ENCODE measurements at places on chromosomes 16 and 17.
A peak's percentile ranks its signal among the peaks of the same experiment; 100 is the strongest.

GRCh38 chr17:42883802-42884558, 16.6 kb upstream of the G6PC1 start:
- DNase-seq: no peak

GRCh38 chr17:35374766-35375344, 1.4 kb upstream of the SLFN11 start:
- no peak for DNase-seq

- no peak for DNase-seq
Measured at GRCh38 chr17:57357392-57357784, 101.1 kb downstream of the MSI2 start.

DNA sequence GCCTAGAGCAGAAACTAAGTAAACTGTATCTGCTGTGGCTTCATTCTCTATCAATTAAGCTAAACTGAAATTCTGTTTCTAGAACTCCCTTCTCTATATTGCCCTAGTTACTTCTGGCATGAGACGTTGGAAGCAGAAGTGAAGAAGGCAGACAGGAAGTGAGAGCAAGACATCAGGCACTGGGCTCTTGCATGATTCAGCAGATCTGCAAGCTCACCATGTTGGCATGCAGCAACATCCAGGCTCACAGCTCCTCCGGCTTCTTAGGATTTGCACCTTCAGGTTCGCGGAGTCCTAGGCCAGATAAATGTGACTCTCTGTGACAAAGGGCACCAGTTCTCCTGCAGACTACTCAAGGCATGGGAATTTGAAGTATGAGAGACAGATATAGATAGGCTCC, 148.3 kb downstream of the CDH8 start:
- DNase-seq: no peak

- DNase-seq: no peak
Measured at GRCh38 chr17:31679667-31680066, 179.4 kb downstream of the COPRS start.

DNA sequence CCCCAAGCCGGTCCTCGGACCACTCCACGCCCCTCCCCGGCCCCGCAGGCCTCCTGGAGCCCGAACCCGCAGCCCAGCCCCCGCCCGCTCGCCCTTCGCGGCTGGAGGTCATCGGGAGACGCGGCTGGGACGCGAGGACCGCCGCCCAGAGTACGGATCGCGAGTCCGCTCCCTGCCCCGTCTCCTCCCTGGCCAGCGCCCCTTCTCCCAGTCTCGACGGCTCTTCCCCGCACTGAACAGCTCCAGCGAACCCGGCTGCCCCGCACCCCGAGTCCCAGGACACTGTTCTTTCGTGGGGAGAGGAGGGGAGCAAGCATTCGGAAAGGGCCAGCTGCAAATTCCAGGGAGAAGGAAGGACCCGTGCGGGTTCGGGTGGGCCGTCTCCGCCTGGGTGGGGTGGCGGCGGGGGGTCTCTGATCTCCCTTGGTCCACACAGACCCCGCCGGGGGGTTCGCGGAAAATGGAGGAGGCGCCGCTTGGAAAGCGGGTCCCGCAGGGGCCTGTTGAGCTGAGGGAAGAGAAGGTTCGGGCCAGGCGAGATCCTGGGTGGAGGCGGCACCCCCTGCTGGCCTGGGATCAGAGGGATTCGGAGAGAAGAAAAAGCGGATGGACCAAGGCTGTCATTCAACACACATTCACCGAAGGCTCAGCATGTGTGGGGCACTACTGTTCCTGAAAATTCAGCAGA, 632 bp upstream of the RTN4RL1 start:
- peak; percentile 75 for DNase-seq

GRCh38 chr16:50880926-50881325, 139.0 kb downstream of the CYLD start:
- DNase-seq: no peak

DNA sequence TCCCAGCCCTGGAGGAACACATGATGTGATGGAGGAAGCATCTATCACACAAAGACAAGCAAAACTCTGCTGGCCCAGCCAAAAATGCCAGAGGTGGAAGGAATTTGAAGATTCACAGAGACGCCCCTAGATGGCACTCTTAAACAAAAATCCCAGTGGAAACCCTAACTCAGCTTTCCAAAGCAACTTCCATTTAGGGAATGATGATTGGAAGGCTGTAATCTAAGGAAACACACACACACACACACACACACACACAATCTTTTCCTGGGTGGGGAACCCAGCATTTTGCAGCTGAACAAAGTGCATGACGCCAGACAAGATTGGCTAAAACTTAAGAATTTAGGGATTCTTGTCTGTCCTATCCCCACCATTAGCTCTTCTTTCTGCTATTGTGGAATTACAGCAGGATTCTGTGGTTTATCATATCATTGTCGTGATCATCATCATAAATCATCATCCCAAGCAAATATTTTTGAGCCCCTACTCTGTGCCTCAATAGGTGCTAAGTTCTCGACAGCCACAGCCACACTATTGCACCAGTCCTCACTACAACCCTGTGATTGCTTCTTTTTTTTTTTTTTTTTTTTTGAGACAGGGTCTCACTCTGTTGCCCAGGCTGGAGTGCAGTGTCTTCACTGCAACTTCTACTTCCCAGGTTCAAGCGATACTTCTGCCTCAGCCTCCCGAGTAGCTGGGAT, 1.6 kb upstream of the LDAF1 start:
- DNase-seq: peak; percentile 65

DNA sequence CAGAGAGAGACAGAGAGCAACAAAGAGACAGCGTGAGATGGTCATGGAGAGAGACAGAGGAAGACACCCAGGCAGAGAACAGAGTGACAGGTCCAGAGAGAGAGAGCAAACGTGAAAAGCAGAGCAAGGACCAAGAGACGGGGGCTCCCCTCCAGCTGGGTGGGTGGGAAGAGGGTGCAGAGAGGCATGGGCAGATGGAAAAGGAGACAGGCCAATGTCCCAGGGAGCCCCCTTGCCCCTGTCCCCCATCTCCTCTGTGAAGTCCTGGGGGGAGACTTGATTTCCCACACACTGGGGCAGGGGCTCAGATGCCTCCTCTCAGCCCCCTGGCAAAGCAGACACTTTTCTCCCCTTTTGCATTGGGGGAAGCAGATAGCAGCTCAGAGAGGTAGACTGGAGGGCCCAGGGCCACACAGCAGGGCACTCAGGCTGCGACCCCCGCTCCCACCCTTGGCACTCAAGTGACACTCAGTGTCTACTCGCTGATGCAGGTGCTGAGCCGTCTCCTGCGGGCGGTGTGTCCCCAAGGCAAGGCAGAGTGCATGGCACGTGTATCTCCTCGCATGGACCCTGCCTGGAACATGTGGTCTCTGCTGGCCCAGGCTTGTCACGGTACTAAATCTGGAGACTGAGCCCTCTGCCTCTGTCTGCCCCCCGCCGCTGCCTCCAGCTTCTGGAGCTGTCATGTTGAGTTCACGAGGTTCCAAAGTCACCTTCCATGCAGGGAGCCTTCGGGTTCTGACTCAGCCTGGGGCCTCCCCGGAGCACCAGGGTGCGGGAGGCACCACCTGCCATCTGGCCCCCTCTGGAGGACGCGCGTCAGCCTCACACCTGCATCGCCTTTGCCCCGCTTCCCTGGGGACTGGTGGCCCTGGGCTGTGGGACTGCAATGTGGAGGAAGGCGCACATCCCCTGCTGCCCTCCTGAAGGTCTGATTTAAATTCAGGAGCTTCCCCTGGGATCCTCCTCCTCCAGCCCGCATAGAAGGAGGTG, 215.9 kb upstream of the GSE1 start:
- no peak for DNase-seq

DNA sequence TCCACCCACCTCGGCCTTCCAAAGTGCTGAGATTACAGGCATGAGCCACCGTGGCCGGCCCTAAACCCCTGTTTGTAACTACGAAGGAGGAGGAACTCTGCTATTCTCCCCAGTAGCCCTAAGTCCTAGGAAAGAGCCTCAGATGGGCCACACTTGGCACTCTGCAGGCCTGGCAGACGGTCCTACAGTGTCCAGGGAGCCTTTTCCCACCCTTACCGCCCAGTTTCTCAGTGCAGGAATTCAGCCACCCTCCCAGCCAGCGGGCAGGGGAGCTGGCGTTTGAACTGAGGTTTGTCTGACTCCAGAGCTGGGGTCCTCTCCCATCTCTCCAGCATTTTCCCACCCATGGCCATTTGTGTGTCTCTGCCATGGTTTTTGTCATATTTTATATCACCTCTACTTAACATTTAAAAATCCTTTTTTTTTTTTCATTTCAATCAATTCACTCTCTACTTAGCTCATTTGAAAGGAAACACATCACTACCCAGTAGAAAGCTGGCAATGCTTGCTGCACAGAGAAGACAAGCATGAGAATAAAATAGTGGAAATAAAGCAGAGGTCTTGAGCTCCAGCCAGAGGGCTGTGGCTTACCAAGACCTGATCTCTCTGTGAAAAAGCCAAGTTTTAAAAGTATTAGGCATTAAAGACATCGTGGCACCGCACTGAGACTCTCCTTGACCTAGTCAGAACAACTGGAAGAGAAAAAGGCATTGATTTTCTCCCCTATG, 34.9 kb downstream of the BCO1 start:
- DNase-seq: no peak

DNA sequence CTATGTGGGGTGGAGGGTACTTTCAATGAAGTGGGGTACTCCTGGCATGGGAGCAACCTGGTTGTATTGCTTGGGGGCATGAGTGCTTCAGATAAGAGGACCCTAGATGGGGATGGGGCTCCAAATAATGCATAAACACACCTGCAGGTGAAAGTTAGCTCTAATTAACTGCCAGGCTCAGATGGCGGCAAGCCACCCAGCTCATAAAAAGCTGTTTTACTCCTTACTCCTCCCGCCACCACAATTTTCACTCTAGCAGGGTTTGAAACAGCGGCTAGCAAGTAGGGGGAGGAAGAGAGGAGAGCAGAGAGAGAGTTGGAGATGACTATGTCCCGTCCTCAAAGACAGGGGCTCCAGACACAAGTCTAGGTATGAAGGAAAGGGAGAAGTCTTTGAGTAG, 117.7 kb upstream of the WSCD1 start:
- DNase-seq: no peak

DNA sequence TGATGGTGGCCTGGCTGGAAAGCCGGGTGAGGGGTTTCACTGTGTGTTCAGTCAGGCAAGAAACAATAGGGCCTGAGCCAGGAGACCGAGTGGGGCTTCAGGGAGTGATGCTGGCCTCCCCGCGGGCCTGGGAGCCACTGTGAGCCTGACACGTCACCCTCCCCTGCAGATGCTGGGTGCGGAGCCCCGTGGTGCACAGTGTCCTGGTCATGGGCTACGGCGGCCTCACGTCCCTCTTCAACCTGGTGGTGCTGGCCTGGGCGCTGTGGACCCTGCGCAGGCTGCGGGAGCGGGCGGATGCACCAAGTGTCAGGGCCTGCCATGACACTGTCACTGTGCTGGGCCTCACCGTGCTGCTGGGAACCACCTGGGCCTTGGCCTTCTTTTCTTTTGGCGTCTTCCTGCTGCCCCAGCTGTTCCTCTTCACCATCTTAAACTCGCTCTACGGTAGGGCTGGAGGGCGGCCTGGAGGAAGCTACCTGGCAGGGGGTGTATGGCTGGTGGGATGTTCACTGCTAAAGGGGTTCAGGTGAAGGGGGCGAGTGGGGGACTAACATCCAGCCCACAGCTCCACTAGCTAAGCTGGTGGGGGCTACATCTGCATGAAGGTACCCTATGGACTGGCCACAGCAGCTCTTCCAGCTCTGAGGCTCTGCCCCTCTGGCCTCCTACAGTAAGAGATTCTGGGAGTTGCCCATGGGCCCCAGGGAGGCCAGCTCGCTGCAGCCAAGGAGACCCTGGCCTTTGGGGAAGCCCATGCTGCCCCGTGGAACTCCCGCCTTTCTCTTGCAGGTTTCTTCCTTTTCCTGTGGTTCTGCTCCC, 32.4 kb downstream of the ADGRG5 start:
- no peak for DNase-seq

- no peak for DNase-seq
Measured at GRCh38 chr17:27533874-27534815, 77.9 kb downstream of the KSR1 start.

- DNase-seq: no peak
Measured at GRCh38 chr16:66534376-66534799, 15.5 kb downstream of the TK2 start.

DNA sequence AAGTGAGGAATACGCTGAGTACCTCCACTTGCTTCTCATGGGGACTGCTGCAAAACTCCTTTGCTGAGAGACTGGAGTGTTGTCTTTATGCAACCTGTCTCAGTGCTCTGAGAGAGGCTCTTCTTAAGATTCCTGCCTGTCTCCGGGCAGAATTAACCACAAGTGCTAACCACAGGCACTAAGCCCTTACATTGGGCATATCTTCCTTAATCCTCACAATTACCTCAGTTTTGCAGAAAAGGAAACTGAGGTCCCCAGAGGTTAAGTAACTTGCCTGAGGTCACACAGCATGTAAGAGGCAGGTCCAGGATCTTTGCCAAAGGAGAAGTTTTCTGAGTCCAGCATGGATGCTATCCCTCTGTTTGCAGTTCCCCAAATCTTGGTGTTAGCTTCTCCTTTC, 86.0 kb downstream of the GP2 start:
- DNase-seq: no peak

DNA sequence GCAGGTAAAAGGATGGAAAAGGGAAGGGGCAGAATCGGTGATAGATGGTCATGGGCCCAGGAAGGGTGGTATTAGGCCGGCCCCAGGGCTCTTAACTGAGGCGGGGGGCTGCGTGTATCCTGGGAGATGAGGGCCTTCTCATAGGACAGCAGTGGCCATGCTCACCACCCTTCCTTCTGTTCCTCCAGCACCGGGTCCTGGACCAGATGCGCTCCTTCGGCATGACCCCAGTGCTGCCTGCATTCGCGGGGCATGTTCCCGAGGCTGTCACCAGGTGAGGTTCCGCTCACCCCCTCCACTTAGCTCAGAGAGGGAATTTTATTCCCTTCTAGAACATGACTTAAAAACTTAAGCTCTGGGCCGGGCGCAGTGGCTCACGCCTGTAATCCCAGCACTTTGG, 2.4 kb downstream of the NAGLU start:
- DNase-seq: no peak

DNA sequence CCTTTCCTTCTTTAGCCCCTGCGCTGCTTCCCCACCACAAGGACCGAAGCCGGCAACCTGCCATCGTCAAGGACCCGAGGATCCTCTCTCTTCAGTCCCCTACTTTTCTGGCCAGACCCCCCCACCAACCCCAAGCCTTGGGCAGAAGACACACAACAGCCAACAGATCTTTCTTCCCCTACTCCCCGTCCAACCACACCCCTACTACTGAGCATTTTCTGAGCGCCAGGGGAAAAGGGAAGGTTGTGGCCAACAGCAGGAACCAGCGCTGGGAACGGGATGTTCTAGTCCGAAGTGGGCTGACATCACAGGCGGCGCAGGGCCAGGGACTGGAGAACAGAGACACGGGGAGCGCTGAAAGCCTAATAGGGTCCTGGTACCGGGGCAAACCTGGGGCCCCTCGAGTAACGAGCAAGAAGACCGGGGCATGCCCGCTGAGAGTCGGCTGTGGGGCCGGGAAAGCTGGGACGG, 528 bp downstream of the PER1 start:
- peak; percentile 93 for DNase-seq

Measured in right hindlimb (tissue), 1 donor.